ENCODE measurements at places on chromosomes 1 and 21.

DNA sequence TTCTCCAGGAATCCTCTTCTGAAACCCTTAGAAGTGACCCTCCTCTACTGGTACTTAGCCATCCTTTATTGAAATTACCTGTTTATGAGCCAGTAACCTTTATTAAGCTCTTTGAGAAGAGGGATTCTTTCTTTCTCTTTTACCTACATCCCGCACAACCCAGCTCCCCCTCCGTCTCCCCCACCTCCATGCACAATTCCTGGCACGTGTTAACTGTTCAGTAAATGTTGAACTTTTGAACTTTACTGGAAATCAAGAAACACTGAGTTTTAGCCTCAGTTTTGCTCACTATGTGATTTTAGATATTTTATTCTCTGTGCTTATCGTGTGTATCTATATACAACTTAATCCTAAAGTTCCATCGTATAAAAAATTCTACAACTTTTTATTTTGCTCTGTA lies 1.8 kb downstream of the TMED5 start:
- no peak for DNase-seq

DNA sequence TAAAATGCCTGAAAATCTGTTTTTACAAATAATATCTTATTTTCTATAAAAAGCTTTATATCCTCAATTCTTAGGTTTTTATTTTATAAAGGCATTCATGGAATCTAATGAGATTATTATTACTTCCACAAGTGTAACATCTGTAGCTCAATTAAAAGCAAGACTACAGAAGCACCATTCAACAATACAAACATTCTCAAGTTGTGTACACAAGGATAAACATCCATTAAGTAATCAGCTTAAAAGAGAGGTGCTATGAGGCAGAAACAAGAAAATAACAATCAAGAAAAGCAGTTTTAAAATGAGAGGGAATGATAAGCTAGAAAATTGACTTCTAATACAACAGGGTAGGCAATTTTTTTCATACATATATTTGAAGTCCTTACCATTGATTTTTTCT lies 326.1 kb downstream of the MRPL39 start:
- DNase-seq, result no peak

- no peak for DNase-seq
Observed at GRCh38 chr1:157494093-157494492, 58.2 kb downstream of the FCRL5 start.

DNA sequence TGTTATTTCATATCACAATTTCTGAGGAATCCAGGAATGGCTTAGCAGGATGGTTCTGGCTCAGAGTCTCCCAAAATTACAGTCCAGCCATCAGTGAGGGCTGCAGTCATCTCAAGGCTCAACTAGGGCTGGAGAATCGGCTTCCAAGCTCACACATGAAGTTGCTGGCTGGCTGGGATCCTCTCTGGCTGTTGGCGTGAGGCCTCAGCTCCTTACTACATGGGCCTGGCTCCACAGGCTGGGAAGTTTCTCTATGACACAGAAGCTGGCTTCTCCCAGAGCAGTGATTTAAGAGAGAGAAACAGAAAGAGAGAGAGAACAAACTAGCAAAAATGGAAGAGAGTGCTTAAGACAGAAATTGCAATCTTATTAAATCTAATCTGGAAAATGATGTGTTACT lies 38.8 kb upstream of the RGS8 start:
- DNase-seq, result no peak

GRCh38 chr1:19053486-19053885 lies 97.0 kb upstream of the IFFO2 start:
- DNase-seq, result no peak

DNA sequence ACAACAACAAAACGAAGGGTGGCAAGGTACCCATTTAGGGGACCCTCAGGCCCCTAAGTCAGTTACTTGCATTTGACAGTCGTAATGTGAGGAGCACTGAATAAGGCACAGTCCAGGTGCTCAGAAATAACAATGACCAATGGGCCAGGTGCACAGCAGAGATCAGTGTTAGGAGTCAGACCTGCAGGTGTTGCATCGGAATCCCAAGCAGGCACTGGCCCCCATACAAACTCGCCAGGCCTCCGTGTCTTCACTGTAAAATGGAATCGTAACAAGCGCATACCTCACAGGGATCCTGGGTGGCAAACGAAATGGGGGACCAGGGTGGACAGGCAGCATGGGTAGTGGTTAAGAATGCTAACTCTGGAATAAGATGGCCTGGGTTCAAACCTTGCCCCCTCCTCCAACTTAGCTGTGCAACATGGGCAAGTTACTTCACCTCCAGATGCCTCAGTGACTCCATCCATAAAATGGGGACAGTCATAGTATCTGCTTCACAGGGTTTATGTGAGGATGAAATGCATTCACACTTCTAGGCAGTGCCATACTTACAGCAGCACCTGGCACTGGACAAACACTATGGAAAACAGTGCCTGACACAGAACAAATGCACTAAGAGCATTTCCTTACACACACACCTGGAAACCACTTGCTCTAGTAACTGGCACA lies 20.2 kb downstream of the RCAN1 start:
- no peak for DNase-seq

GRCh38 chr1:112744009-112744578 lies 29.0 kb upstream of the PPM1J start:
- no peak for DNase-seq

GRCh38 chr1:74681851-74682250 lies 8.3 kb upstream of the ERICH3 start:
- no peak for DNase-seq

- DNase-seq, result no peak
Observed at GRCh38 chr1:53519421-53519820, 60.2 kb downstream of the DMRTB1 start.

GRCh38 chr21:45277101-45278045 lies 10.3 kb downstream of the POFUT2 start:
- no peak for DNase-seq

DNA sequence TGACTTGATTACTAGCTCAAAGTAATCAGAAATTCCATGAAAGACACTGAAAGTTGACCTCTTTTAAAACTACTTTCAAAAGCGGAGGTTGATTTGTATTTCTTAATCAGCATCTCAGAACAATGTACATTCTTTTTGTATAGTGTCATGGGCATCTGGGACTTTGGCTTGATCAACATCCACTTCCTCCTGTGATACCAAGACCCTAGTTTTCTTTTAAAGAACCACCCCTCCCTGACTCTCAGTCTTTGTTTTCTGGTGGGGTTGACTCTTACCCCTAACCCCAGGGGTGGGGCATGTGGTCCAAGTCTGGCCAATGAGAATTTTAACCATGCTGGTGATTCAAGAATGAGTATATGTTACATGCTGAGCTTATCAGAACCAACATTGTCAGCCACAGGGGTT lies 21.7 kb upstream of the IRF2BP2 start:
- no peak for DNase-seq

DNA sequence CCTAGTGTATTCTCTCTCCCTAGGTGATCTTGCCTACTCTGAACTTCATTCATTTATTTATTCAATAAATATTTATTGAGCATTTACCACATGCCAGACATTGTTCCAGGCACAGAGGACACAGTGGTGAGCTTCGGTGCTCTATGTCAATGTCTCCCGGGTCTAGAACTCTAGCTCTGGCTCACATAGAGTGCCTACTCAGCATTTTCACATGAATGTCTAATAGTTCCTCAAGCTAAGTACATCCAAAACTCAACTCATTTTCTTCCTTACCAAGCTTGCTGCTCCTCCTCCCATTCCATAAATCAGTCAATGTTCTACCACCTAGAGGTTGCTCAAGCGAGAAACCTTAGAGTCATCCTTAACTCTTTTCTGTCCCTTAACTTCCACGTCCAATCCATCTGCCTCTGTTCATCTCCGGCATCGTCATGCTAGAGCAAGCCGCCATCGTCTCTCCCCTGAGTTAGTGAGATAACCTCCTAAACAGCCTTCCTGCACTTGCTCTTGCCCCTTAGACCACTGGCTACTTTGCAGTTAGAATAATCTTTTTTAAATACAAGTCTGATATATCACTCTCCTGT lies 67.5 kb downstream of the TMEM53 start:
- no peak for DNase-seq

DNA sequence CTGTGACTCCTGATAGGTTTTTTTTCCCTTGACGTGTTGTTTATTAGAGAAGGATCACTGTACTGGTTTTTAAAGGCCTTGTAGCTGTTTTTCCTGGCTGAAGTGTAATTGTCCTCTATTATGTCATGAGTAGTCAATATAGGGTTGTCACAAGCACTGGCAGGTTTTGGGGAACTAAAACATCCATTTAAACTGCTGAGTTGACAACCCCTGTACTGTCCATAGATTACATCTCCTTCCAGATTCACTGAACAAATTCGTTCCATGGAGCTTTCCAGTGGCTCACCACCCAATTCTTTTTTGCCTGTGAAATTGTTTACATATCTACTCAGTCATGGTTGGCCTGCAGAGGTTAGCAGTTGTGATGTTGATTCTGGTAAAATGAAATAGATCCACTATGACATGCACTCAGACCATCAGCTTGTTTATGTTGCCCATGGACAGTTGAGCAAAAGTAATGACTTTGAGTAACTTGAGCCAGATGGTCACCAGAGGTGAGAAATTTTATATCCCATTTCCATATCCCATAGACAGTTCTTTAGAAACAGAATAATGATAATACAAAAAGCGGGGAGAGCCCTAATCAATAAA lies 59.9 kb upstream of the QSOX1 start:
- DNase-seq, result no peak

DNA sequence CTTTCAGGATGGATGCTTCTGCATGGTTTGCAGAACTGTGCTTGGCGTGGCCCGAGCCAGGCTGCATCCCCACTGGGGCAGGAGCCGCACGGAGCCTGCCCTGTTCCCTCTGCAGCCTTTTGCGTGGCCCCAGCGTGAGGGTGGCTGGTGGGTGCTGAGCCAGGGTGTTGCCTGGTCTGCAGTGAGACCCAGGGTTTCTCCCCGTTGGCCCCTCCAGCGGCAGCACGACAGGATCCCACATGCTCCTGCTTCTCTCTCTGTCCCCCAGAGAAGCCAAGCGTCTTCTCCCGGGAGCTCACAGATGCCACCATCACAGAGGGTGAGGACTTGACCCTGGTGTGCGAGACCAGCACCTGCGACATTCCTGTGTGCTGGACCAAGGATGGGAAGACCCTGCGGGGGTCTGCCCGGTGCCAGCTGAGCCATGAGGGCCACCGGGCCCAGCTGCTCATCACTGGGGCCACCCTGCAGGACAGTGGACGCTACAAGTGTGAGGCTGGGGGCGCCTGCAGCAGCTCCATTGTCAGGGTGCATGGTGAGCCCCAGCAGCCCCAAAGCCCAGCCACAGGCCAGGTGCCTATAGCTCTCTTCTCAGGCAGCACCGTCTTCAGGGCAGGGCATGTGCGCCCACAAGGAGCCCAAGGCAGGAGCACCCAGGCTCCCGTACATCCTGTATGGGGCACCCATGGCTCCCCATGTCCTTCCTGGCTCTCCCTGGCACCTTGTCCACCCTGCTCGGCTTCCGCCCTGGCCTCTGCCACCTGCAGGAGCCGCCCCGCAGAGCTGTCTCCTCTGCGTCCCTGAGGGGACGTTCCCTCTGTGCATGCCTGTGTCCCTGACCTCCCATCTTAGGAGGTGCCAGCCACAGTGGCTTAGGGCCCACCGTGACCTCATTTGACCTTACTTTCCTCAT lies 78.9 kb downstream of the OBSCN start:
- DNase-seq, result no peak

DNA sequence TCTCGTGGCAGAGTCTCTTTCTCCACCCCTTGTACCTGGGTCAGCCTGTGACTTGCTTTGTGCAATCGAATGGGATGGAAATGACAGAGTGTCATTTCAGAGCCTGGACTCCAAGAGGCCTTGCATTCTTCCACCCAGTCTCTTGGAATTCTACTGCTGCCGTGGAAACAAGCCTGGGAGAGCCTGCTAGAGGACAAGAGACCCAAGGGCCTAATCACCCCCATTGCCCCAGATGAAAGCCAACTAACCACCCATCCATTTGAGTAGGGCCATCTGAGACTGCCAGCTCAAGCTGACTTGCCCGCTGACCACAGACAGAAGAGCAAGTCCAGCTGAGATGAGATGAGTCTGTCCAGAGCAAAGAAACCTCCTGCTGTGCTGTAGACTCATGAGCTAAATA lies 201.6 kb downstream of the PTPRU start:
- DNase-seq, result no peak

DNA sequence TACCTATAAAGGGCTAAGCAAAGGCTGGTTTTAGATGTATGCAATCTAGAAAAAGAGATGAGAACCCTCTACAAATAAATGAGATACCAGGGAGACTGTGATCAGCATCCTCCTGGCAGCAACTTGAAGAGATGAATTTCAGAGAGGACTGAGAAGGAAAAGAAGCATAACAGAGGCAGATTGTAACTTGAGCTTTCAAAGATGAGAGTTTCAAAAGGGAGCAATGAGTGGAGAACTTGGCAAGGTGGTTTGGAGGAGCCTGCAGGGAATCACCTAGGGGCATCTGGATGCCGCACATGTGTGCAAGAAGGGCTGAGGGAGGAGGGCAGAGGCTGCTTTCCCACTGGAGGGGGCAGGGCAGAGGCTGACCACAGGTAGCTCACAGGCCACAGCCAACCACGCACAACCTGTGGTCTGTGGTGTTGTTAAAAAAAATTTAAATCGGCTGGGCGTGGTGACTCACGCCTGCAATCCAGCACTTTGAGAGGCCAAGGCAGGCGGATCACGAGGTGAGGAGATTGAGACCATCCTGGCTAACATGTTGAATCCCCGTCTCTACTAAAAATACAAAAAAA lies 50.2 kb downstream of the PCNX2 start:
- no peak for DNase-seq

GRCh38 chr1:231512147-231512698 lies 16.2 kb upstream of the TSNAX start:
- no peak for DNase-seq

- no peak for DNase-seq
Observed at GRCh38 chr1:234592240-234592639, 17.7 kb downstream of the IRF2BP2 start.

DNA sequence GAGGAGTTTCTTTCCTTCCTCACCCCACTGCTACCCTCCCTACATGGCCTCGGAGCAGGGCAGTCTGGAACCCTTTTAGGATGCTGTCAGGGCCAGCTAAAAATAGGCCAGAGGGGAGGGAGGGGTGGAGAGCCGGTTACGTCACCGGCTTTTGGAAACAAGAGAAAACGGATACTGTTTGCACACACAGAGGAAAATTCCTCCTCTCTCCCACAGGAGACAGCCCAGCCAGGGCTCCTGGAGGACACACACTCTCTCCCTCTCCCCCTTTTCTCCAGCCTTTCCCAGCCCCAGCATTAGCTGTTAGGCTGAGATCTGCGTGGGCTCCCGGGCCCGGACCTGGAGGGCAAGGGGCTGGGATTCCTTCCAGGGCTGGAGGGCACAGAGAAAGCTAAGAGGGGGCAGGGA lies 20.0 kb upstream of the ALDH4A1 start:
- DNase-seq, result no peak

DNA sequence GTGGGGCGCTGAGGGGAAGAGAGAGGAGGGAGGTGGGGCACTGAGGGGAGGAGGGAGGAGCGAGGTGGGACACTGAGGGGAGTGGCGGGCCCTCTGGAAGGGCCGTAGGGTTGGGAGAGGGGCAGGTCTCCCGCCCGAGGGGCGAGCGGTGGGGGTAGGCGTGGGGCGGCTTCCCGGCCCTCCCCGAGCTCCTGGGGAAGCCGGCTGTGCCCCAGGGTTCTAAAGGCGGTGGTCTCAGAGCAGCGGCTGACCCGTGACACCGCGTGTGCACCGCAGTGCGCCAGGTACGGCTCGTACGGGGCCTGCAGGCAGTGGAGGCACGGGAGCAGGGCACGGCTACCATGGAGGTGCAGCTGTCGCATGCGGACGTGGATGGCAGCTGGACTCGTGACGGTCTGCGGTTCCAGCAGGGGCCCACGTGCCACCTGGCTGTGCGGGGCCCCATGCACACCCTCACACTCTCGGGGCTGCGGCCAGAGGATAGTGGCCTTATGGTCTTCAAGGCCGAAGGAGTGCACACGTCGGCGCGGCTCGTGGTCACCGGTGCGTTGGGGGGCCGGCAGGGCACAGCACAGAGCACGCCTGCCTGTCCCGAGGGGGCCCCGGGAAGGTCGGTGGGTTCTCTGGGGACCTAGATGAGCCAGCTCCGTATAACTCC lies 68.5 kb downstream of the OBSCN start:
- peak; percentile 11 for DNase-seq
